IPS DF 6.9 (cell line): ENCODE measurements at places on chromosomes 7 and 10.

GRCh38 chr10:72330069-72330426 lies 24.7 kb downstream of the DNAJB12 start:
- no peak for DNase-seq

GRCh38 chr10:12448340-12448728 lies 99.0 kb downstream of the CAMK1D start:
- no peak for DNase-seq

- DNase-seq = no peak
These were observed 55.0 kb upstream of the PRR15 start for GRCh38 chr7:29508608-29509007.

GRCh38 chr7:92064438-92065029 lies 69.7 kb downstream of the CYP51A1 start:
- DNase-seq = no peak

- no peak for DNase-seq
These were observed 268.0 kb downstream of the DYNC1I1 start for GRCh38 chr7:96040250-96040772.

GRCh38 chr7:130641497-130641896 lies 27.1 kb downstream of the COPG2 start:
- no peak for DNase-seq

DNA sequence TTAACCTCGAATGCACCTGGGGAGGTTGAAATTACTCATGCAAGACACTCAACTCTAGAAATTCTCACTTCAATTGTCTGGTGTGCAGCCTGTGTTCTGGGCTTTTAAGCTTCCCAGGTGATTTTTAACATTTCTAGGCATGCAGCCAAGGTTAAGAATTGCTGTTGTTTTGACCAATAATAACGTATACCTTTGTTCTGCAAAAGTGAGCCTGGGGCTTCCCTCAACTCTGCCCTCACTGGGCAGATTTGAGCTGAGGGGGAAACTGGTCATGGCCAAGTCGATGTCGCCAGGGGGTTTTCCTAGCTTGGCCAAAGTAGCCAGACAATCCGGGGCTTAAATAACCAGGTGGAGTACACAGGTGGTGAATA lies 568 bp downstream of the PRSS2 start:
- no peak for DNase-seq

DNA sequence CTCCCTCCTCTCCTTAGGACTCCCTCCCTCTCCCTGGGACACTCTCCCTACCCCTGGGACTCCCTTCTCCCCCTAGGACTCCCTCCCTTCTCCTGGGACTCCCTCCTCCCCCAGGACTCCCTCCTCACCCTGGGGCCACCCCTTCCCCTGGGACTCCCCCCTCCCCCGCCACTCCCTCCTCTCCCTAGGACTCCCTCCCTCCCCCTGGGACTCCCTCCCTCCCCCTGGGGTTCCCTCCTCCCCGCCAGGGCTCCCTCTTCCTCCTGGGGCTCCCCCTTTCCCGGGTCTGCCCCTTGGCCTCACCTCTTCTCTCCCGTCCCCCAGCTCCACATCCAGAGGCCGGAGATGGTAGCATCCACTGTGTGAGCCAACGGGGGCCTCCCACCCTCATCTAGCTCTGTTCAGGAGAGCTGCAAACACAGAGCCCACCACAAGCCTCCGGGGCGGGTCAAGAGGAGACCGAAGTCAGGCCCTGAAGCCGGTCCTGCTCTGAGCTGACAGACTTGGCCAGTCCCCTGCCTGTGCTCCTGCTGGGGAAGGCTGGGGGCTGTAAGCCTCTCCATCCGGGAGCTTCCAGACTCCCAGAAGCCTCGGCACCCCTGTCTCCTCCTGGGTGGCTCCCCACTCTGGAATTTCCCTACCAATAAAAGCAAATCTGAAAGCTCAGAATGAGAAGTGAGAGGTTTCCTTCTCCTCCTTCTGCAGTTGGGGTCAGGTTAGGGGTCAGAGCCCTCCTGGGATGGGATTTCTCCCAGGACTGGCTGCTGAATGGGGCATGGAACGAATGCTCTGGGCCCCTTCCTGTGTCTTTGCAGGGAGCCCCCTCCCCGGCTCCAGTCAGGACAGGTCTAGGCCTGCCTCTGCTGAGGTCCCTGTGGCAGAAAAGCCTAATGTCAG lies 1.4 kb upstream of the MUC17 start:
- DNase-seq = no peak

GRCh38 chr10:79081353-79082034 lies 12.7 kb downstream of the ZMIZ1 start:
- no peak for DNase-seq

- DNase-seq = no peak
These were observed 78.0 kb downstream of the CYP51A1 start for GRCh38 chr7:92056286-92056685.

GRCh38 chr7:127954357-127954748 lies 76.9 kb downstream of the LRRC4 start:
- DNase-seq = no peak
